ENCODE measurements at places on chromosomes 13 and 19.

DNA sequence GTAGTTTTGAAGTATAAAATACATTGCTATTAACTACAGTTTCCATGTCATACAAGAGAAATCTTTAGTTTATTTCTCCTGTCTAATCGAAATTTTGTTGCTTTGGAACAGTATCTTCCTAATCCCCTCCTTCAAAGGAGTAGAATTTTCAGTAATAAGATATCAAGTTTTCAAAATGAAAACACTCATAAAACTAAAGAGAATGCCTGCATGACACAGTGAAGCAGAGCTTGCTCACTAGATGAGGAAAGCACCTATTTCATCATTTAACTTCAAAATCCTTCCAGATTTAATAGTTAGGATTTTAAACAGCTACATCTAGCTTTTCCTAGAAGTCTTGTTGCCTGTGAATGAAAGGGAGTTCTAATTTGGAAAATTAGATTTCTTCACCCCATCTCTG, 80.8 kb downstream of the TNFSF11 start:
- no peak for DNase-seq

DNA sequence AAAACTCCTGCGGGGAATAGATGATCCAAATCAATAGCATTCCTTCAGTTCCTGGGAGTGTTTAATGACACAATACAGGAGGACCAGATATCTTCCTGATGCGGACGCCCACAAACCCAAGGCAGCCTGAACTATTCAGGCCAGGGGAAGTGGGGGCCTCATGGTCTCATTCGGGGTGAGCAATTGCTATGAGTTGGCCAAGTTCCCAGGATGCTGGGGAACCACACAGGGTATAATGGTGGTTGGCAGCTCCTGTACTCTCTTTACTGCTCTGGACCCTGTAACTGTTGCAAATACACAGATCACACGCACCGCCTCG, 401.2 kb downstream of the IRS2 start:
- DNase-seq, result no peak

GRCh38 chr13:44629465-44630183, 53.5 kb upstream of the TSC22D1 start:
- DNase-seq, result no peak

- DNase-seq, result no peak
Observed at GRCh38 chr13:32472194-32472621, 44.3 kb upstream of the N4BP2L1 start.

- no peak for DNase-seq
Observed at GRCh38 chr13:28610996-28611395, 47.9 kb upstream of the POMP start.

DNA sequence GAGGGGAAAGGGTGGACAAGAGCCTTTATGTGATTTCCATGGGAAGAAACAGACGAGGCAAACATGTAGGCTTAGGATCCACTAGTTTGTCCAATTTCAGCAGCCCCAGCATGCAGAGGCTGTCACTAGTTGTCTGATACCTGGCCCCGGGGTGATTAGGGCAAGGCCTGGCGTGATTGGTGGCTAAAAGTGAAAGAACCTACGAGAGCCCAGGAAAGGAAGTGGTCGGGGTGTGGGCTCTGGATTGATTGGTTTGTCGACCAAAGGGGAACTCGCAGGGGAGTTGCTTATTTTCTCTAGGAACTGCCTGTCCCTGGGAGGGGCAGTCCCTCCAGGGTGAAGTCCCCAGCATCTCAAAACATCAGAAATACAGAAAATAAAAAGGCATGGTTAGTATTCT, 64.2 kb upstream of the UQCRFS1 start:
- peak; percentile 71 for DNase-seq

DNA sequence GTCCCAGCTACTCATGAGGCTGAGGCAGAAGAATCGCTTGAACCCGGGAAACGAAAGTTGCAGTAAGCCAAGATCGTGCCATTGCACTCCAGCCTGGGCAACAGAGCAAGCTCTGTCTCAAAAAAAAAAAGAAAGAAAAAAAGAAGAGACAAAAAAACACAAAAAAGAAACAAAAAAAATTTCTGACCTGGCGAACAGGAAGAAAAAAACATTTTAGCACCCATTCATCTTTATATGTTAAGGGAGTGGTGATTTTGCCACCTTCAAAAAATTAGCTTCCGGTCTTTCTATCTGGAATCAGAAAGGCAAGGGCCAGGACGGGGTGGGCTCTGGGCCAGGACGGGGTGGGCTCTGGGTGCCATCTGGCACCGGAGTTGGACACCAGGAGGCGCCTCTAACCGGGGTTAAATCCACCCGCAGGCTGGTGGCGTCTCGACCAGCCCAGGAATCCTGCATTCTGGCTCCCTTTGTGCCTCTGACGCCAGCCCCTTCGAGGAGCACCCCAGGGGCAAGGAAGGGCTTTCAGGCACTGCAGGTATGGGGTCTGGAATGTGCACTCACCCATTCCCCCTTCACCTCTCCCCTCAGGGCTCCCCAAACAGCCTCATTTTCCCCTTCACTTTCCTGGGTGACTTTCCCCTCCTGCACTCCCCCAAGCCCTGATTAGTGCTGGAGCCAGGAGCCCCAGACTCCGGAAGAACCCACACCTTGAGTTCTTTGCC, 10.4 kb upstream of the ZSWIM4 start:
- DNase-seq, result peak; percentile 75

GRCh38 chr13:109024611-109025010, 395.2 kb downstream of the MYO16 start:
- no peak for DNase-seq

DNA sequence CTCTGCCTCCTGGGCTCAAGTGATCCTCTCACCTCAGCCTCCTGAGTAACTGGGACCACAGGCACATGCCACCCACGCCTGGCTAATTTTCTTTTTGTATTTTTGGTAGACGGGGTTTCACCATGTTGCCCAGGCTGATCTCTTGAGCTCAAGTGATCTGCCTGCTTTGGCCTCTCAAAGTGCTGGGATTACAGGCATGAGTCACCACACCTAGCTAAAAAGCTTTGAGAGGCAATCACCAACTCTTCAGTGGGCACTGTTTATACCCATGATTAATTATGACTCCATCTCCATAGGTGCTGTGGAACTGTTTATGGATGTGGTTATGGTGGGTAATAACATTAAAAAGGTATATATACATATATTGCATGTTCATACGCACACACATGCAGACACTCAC, 7.5 kb upstream of the RBM26 start:
- DNase-seq, result no peak

DNA sequence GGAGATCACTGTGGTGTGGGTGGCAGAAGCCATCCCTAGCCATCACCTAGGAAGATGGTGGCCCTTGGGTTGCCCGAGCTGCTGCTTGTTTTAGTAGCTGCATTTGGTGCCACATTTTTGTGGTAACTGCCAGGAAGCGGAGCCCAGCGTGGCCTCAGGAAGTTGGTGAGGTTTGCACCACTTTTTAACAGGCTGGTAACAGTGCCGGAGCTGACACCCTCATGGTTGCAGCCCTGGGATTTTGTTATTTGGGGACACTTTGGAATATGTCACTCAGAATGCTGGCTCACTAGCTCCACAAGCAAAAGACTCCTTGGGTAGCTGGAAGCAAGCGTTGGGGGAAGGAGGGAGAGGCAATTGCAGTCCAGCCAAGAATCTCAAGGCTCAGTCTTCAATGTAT, 22.1 kb downstream of the ACTN4 start:
- DNase-seq, result peak; percentile 62

DNA sequence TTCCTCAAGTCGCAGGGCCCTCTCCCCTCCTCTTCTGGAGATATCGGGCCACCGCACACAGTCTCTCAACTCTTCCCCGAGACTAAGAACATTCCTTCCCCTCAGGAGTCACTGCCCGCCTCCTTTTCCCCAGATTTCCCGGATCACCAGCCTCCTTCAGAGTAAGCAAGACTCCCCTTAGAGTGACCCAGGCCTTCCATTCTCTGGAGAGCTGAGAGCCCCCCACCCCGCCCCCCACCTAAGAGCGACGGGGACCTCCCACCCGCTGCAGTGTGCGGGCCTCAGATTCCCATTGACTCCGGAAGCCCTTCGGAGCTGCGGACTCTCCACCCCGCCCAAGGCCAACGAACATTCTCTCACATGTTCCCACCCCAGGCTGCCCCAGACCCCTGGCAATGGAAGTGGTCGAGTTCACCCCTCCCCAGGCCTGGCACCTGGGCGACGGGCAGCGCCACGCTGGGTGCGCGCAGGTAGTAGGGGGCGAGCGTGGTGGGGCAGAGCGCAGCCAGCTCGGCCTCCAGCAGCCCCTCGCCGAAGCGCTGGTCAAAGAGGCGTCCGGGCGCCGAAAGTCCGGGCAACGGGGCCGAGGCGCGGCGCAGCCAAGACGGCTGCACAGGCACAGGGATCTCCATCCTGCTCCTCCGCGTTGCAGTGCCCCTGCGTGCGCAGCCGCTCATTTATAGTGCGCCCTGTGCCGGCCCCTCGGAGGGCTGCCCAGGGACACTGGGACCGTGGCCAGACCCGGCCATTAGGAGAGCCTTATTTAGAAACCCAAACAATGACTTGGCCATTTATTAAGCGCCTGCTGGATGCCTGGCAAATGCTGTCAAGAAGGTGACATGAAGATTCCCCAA, at the start of gene HSPB6:
HSPB6 (minus strand) TSS at position 653 of the 854 bp plus-strand sequence; CDS start at position 632, 21 bp downstream.
- DNase-seq, result no peak

- DNase-seq, result no peak
Observed at GRCh38 chr19:44776402-44777096, 1.1 kb upstream of the CBLC start.

DNA sequence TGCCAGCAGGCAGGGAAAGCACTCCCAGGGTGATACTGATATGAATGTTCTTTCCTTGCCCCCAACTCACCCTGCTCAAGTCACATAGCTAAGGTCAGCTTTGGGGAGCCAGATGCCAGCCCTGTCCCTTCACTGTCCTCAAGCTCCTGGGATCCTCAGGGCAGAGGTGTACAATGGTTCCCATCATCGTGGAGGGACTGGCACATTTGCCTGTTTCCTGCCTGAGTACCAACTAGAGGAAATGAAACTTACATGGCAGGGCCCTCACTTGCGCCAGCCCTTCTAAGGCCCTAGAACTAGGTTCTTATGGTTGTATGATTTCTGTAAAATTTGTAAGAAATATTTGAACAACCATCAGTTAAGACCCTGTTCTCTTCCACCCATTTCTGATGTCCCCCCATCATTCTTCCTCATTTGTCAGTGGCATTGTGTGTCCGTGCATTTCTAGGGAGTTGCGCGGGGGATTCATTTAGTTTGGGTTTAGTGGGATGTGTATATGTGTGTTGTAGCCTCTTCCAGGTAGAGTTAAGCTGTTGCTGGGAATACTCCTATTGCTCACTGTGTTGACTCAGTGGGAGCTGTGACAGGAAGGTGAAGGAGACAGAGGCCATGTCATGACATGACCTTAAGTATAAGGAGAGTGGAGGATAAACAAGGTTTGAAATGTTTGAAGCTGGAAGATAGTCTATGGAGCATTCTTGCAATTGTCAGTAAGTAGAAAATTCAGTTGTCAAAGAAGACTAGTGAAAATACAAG, 41.3 kb upstream of the RCBTB2 start:
- no peak for DNase-seq

DNA sequence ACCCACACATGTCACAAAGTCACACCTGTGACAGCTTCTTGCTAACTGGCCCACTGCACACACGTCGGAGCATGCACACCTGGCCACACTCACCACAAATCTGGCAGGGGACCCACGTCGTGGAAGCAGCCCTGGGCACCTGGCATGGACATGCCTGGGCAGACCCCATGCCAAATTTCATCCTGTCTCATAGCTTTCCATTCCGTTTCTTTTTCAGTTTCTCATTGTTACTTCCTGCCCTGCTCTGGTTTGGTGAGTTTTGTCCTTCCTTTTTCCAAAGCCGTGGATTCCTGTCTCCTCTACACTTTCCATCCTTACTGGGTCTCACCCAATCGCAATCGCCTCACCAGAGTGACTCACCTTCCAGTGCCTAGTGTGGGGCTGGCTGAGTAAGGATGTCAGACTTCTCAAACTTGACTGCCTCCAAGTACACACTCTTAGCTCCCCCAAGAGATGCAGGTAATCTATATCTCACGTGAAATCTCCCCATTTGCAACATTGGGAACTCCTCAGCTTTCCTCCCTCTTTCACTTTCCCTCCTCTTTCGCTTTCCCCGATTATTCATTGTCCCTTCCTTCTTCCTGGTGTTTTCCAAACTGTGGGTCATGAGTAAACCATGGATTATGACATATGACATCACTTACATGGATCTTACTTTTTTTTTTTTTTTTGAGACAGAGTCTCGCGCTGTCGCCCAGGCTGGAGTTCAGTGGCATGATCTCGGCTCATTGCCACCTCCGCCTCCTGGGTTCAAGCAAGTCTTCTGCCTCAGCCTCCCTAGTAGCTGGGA, 1.6 kb upstream of the BBC3 start:
- DNase-seq, result peak; percentile 36

DNA sequence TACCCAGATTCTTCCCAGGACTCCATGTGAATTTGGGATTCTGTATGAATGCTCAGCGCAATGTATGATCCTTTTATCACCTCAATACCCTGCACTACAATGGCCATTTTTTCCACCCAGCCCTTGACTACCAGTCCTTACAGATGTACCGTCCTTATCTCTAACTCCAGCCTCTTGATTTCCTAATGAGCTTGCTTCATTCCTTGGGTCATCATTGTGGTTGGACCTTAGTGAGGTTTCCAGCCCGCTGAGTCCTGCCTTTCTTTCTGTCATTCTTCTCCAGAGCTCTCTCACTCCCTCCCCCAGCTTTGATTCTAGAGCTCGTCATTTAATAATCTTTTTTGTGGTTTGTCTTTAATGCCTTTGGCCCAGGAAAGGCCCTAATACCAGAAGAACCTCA, 438.5 kb downstream of the ZNF536 start:
- no peak for DNase-seq

- no peak for DNase-seq
Observed at GRCh38 chr13:112854321-112854720, 114.7 kb upstream of the MCF2L start.

DNA sequence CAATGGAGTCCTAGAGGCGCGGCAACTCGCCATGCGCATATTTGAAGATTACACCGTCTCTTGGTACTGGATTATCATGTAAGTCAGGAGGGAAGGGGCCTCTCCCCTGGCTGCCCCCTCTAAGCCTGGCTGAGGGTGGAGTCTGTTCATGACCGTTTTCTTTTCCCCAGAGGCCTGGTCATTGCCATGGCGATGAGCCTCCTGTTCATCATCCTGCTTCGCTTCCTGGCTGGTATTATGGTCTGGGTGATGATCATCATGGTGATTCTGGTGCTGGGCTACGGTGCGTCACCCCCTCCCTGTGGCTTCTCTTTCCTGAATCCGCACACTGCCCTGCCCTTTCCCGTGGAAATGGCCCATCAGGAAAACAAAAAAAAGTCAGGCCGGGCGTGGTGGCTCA, 6.5 kb downstream of the SLC44A2 start:
- DNase-seq, result no peak

- no peak for DNase-seq
Observed at GRCh38 chr13:65034266-65034665, 2195.9 kb downstream of the PCDH9 start.

- no peak for DNase-seq
Observed at GRCh38 chr19:52786078-52786463, 520 bp downstream of the ZNF600 start.

GRCh38 chr13:31044364-31045285, 112.2 kb downstream of the TEX26 start:
- DNase-seq, result peak; percentile 88

DNA sequence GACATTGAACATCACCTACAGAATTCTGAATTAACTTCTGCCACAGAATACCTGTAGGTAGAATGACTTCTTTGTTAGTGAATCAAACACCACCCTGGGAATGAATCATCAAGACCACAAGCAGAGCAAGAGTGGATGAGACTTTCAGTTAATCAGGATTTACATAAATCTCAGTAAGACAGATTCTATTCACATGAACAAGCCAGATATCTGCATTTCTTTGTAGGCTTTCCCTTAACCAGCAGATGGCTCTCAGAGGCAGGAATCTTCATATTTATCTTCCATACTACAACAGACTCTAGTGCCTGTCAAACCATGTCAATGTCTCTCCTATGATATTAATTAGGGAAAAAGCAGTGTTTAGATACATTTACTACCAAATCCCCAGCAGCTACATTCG, 412.1 kb downstream of the KLF12 start:
- DNase-seq, result no peak
